Activated gamma-delta T cell treated with Interleukin-2 at 50 U/mL for 16 hours (primary cell): ENCODE measurements at places on chromosomes 12 and 14.

DNA sequence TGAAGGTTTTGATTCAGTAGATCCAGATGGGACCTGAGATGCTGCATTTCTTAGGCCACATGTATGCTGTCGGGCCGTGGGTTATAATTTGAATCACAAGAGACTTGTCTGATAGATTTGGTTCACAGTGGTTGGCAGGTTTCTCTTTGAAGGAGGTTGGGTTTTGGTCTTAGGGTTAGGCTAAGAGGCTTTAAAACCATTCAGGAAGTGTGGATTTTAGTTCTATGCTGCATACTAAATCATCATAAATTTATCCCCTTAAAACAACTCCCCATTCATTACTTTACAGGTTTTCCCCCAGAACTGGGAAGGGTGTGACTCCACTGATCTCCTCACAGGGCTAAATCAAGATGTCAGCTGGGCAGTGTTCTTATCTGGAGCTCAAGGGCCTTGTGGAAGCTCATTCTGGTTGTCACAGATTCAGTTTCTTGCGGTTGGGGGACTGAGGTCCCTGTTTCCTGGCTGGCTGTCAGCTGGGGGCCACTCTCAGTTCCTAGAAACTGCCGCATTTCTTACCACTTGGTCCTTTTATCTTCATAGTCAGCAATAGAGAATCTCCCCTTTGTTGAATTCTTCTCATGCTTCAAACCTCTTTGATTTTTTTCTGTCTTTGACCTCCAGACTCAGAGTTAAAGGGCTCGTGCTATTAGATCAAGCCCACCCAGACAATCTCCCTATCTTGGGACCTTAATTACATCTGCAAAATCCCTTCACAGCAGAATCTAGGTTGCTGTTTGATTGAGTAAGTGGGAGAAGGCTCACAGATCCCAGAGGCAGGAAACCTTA is 20.6 kb upstream of the PCNX1 start:
- DNase-seq, result peak; percentile 40

DNA sequence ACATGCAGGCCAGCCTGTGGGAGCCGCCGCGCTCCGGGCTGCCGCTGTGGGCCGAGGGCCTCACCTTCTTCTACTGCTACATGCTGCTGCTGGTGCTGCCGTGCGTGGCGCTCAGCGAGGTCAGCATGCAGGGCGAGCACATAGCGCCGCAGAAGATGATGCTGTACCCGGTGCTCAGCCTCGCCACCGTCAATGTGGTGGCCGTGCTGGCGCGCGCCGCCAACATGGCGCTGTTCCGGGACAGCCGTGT is 2.9 kb downstream of the TMEM121 start:
- DNase-seq, result no peak

DNA sequence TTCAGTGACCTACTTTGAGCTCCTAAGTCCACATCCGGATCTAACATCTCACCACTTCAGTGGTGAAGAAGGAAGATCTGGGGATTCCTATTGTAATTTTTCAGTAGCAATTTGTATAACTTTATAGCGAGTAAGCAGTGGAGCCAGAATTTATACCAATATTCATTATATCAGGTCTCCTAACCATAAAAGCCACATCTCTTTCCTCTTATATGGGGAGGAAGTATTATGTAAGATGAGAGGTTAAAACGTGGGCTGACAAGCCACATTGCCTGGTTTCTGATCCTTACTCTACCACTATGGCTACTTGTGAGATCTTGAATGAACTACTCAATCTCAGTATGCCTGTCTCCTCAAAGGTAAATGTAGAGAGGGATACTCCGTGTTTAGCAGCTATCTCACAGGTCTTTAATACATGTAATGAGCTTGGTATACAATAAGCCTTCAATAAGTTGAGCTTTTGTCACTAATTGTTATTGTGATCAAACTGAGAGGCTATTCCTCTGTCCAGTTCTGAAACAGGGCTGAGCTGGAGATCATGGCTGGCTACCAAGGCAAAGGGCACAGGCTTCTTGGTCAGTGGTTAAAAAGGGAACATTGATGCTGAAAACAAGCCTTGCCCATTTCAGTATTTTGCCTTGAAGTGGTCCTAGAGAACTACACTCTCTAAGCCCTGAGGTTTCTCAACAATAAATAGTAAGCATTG is 3.3 kb upstream of the TMEM117 start:
- no peak for DNase-seq

DNA sequence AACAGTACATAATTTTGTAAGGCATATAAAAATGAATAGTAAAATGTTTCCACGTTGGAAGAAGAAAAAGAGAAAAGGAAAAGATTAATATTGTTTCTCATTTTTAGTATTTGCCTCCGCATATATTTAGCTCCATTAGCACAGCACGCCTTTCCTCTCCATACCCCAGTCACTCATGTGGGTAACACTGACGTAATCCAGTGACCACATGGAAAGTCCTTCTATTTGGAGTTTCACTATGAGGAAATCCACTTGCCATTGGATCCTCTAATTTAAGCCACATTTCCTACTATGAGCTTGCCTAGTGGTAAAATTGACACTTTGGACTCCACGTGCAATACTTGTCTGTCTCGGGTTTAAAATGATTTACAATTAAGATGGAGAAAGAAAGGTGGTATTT is 5.7 kb upstream of the SLCO1A2 start:
- DNase-seq, result no peak

GRCh38 chr12:45893240-45893639 is 97.1 kb downstream of the SCAF11 start:
- DNase-seq, result no peak

- DNase-seq, result no peak
Measured at GRCh38 chr12:27505109-27505508, 18.9 kb upstream of the PPFIBP1 start.

DNA sequence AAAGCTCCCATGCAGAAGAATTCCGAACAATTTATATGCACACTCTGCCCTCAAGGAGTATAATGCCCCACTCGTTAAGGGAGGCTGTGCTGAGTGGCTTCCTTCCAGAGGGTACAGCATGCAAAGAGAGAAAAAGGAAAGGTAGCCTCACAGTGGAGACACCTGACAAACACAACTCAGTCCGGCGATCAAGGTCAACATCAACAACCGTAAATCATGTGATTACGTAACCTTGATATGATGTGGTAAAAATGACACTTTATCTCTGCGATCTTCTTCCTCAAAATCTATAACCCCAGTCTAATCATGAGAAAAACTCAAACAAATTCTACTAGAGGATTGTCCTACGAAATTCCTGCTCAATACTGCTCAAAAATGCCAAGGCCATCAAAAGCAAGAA is 400.5 kb upstream of the CCDC196 start:
- DNase-seq, result no peak

DNA sequence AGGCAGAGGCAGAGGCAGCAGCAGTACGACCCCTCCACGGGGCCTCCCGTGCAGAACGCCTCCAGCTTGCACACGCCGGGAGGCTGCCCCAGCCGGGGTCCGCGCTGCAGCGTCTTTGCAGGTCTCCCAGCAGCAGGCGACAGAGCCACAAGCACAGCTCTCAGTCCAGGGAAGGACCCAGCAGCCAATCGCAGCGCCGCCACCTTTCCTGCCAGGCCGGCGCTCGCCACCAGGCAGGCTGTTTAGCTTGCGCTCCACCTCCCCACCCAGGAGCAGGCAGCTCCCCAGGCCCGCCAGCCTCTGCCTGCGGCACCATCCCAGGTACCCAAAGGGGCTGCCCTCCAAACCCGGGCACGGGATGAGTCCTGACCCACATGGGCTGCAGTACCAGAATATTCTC is 25.2 kb downstream of the DDX51 start:
- no peak for DNase-seq

DNA sequence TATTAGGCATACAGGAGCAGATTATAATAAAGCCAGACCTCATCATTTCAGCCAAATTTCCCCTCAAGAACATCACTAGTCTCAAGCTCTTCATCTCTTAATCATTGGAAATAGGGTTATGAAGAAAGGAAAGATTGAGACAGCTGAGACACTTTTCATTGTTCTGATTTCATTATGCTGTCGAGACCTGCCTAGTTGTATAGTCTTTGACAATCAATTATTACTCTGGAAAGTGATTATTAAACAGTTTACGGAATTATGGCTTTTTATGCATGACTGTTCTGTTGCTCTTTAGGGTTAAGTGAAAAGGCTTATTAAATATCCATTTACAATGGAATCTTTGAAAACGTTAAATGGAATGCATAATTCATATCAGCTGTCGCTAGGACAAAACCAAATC is 48.3 kb downstream of the TTC6 start:
- no peak for DNase-seq

GRCh38 chr14:88233915-88234314 is 89.2 kb downstream of the KCNK10 start:
- DNase-seq, result no peak

- no peak for DNase-seq
Measured at GRCh38 chr12:5348491-5348890, 83.4 kb upstream of the NTF3 start.

DNA sequence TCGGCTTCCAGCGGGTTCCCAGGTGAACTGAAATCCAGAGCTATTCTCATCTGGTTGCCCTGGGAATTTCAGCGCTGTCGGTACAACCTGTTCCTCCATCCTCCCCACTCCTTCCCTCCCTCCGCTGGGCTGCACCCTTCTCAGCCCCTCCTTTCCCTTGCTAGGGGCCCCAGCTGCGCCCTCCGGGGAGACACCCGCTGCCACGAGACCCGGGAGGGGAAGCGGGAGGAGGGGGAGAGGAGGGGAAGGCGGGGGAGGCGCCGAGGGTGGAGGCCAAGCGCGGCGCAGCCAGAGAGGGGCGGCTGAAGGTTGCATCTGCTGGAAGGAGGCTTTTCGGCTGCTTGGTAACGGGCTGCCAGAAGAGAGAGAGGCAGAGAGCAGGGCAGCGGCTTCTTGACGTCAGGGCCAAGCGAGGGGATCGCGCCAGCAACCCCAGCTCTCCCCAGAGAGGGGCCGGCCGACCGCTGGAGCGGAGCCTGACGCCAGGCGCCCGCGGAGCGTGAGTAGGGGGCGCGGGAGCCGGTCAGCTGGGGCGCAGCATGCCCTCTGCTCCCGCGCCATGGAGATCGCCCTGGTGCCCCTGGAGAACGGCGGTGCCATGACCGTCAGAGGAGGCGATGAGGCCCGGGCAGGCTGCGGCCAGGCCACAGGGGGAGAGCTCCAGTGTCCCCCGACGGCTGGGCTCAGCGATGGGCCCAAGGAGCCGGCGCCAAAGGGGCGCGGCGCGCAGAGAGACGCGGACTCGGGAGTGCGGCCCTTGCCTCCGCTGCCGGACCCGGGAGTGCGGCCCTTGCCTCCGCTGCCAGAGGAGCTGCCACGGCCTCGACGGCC is at the start of gene KCNA5:
Gene KCNA5, plus strand, starts transcription at position 291 of the 831 bp plus-strand sequence. Its CDS starts 269 bp downstream, at position 560.
- no peak for DNase-seq

DNA sequence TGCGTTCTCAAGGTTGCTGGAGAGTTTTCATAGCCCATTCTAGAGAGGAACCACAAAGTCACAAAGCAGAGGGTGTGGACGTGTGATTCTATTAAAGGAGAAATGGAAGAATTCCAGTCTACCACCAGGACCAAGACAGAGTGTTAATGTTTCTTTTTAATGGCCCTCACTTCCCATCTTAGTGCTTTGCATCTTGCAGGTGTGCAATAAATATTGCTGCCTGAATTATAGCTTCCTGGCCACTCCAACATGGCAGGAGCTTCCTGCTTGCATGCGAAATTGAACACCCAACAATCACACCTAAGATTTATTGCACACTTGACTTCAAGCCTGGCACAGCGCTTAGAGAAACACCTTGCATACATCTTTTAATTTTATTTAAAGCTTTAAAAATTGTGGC is 22.4 kb upstream of the PPP1CC start:
- no peak for DNase-seq

- DNase-seq, result no peak
Measured at GRCh38 chr14:64688811-64689281, 15.4 kb upstream of the PLEKHG3 start.

DNA sequence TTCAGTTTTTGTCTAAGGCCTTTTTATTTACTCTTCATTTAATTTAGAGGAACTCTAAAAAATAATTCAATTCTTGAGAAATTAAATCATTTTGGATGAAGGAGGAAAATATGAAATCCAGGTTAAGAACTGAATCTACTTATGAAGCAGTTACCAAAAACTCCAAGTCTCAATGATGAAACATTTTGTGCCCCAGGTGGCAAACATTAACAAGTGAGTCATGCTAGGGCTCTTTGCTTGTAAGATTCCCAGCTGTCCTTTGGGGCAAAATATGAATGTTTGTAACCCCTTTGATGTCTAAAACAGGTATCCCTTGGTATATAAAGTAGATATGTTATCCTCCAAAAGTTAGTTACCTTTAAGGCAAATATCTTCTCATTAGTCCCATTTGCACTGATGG is 202.4 kb downstream of the NEDD1 start:
- DNase-seq, result no peak

DNA sequence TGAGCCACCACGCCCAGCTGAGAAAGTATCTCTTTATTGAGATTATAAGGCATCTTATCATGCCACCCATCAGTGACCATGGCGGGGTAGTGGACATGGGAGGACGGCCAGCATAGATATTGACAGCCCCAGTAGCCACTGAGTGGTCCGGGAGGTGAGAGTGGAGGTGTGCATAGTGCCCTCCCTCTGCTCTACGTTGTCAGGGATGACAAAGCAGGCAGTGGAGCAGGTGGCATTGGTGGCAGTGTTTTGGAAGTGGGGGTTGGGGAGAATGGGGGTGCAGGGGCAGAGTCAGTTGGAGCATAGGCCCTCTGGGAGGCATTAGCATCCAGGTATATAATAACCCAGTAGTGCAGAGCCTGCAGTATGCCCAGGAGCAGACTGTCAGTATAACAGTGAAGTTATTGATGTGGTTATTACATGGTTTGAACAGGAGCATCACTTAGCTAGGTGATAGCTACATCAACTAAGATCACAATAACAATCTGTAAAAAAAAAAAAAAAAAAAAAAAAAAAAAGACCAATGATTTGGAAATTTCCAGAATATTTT is 41.1 kb downstream of the GNG2 start:
- no peak for DNase-seq

DNA sequence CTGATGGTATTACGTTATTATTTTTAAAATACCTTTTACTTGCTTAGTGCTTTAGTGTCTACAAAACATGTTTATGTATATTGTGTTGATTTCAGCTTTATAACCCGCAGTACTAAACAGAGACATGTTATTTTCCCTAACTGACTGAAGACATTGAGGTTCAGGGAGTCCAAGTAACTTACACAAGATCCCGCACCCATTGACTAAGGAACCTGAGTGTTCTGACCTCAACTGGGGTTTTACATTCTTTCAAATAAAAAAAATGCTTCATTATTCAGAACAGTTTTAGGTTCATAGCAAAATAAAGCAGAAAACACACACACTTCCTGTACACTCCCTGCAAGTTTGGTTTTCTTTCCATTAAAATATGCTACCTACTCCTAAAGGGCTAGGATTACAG is 60.4 kb upstream of the METAP2 start:
- DNase-seq, result no peak

DNA sequence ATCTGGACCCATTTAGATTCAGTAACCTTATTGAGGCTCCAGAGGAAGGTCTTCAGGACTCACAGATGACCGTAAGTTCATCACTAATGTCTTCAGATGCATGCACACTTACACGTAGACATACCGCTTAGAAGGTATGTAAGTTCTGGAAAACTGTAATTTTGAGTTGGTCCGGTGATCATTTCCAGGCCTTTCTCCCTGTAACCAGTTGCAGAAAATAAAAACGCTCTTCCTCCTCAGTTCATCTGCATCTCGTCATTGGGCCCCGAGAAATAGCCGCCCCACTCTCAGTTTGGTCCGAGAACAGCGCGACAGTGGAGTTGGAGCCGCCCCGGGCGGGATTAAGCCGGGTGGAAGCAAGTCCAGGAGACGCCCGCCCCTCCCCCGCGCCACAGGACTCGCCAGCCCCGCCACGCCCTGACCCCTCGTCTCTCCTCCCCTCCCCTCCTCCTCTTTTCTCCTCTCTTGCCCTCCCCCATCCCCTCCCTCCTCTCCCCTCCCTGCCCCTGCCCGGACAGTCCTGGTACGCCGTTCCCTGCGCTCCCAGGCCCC is 83.7 kb downstream of the TNFAIP2 start:
- no peak for DNase-seq
